NCI-H2227 treated with DMSO at 0.1 percent for 48 hours (cell line): ENCODE measurements at places on chromosomes 3 and 15.

DNA sequence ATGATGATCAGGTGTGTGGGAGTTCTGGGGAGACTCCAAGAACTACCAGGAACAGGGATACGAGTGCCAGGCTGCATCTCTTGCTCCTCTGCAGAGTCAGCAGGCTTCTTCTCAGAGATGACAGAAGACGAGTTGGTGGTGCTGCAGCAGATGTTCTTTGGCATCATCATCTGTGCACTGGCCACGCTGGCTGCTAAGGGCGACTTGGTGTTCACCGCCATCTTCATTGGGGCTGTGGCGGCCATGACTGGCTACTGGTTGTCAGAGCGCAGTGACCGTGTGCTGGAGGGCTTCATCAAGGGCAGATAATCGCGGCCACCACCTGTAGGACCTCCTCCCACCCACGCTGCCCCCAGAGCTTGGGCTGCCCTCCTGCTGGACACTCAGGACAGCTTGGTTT, 7.9 kb downstream of the PRRT3 start:
- no peak for DNase-seq

- no peak for DNase-seq
These were observed 63.2 kb upstream of the RAD18 start for GRCh38 chr3:9026320-9027045.

GRCh38 chr15:60047701-60048100, 43.6 kb downstream of the FOXB1 start:
- DNase-seq = no peak

- DNase-seq = no peak
These were observed 52.6 kb upstream of the SMAD6 start for GRCh38 chr15:66649235-66649984.

GRCh38 chr15:33344111-33344510, 33.3 kb downstream of the RYR3 start:
- DNase-seq = no peak

GRCh38 chr3:70779296-70779695, 466.9 kb upstream of the MDFIC2 start:
- DNase-seq = no peak

- no peak for DNase-seq
These were observed 526.7 kb upstream of the NAALADL2 start for GRCh38 chr3:174332391-174332790.

GRCh38 chr3:34955680-34956079, 683.6 kb upstream of the ARPP21 start:
- DNase-seq = no peak

DNA sequence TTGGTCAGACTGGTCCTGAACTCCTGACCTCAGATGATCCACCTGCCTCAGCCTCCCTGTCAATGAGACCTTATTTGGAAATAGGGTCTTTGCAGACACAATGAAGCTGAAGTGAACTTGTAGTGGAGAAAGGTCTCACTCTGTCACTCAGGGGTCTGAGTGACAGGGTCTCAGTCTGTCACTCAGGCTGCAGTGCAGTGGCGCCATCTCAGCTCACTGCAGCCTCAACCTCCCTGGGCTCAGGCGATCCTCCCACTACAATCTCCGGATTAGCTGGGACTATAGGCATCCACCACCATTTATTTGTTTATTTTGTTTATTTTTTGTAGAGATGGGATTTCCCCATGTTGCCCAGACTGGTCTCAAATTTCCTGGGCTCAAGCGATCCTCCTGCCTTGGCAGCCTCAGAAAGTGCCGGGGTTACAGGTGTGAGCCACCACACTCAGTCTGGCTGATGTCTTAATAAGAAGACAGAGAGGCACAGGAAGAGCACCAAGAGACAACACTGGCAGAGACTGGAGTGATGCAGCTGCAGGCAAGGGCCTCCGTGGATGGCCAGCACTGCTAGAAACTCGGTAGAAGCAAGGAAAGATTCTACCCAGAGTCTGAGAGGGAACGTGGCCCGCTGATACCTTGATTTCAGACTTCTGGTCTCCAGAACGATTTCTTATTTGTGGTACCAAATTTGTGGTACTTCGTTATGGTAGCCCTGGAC, 26.2 kb upstream of the RAF1 start:
- DNase-seq = no peak

- DNase-seq = peak; percentile 48
These were observed 5.6 kb upstream of the MECOM start for GRCh38 chr3:169668957-169669741.

GRCh38 chr3:58074997-58075396, 66.8 kb downstream of the FLNB start:
- no peak for DNase-seq

- no peak for DNase-seq
These were observed 129.2 kb downstream of the ZNF609 start for GRCh38 chr15:64589435-64590084.

DNA sequence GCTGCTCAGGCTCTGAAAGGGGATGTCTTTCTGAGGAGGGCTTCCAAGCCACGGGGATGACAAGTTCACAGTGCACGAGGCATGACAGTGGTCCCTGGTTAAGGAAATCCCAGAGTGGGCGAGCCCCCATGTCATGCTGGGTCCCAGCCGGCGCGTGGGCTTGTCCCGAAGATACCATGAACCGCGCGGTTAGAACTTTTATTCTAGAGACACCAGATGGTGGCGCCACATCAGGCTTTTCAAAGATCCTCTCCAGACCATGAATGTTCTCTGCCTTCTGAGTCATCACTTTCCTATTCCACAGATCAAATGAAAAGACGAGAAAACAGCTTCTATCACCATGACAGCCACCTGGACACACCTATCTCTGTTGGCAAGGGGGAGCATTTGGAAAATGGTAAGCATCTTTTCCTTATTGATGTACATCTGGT, 227.8 kb upstream of the LYSMD4 start:
- no peak for DNase-seq

- DNase-seq = no peak
These were observed 33.3 kb downstream of the CA12 start for GRCh38 chr15:63348392-63348791.

- DNase-seq = peak; percentile 48
These were observed 53.2 kb downstream of the LHFPL4 start for GRCh38 chr3:9500108-9501050.

DNA sequence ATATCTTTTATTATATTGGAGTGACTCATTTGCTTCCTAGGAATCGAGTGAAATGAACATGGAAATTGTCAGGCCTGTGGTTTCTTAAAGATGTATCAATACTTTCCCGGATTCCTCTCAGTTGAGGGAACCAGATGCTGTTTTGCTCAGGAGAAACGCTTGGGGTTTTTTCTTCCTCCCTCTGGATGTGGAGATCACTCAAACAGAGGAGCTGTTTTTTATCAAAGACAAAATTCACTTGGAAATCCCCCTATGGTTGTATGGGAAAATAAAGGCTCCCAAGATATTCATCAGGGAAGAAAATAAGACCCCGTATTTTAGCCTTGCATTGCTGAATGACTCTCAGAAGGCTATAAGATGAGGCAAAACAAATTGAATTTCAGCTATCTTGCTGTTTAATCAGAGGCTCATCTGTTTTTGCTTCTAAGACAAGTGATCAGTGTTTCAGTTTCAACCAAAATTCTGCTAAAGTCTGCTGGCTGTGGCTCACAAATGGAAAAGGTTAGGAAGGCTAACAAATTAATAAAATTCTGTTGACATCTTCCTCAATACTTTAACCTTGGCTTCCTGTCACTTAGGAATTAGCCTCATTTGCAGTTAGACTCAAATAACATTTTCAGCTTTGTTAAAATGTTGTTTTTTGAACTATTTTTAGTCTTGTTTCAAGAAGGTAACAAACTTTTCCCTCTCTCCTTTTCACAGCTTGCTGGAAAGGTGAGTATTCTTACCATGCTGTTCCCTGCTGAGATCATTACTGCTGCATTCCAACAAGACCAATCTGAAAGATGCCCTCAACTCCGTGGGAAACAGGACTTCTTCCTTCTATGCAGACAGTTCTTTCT, 83.6 kb downstream of the COL6A5 start:
- no peak for DNase-seq

GRCh38 chr3:67662733-67663132, 8.3 kb upstream of the SUCLG2 start:
- DNase-seq = no peak

GRCh38 chr3:162348912-162349311, 852.3 kb downstream of the OTOL1 start:
- no peak for DNase-seq

DNA sequence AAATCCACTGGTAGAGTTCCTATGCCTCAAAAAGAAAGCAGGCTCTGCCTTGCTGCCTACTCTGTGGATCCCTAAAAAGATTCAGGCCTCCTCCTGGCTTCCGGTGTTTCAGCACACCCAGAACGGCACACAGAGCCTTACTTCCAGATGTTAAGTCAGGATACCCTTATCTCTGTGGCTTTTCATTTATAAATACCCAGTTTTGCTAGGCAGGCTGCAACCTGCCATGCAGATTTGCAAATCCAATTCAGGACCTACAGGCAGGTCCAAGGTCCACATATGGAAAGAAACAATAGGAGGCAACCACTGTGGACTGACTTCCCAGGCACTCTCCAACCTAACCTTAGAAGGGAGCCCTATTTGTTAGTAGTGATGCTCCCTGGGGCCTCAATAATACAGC, 30.7 kb downstream of the EFL1 start:
- no peak for DNase-seq

DNA sequence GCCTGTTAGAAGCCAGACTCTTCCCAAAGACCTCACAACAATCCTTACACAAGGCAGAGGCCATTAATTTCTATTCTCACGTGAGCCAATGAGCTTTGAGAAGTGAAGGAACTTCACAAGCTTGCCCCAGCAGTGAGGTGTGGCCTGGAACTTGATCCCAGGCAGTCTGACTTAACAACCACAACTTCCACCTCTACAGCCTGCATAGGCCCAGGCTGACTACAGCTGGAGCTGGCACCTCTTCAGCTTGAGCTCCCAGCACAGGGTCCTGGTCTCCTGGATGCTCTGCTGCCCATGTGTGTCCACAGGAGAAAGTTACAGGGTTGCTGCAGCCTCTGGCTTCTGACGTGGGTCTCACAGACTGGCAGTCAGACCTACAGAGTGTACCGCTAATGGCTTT, 111.0 kb downstream of the ERC2 start:
- no peak for DNase-seq

DNA sequence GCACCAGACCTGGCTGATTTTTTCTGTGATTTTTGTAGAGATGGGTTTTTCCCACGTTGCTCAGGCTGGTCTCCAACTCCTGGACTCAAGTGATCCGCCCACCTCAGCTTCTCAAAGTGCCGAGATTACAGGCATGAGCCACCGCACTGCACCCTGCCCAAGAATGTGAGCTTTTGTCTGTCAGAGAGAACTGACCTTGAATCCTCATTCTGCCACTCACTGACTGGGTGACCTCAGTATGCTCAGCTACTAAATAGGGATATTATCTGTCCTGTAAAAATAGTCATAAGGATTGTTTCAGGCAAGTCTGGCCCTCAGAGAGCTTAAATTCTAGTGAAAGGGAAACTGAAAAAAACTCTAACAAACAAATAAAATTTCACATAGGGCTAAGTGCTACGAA, 2.1 kb upstream of the RFT1 start:
- no peak for DNase-seq

GRCh38 chr3:55173504-55173903, 245.6 kb upstream of the LRTM1 start:
- no peak for DNase-seq

- DNase-seq = no peak
These were observed 1762.5 kb downstream of the SI start for GRCh38 chr3:163315786-163316185.

DNA sequence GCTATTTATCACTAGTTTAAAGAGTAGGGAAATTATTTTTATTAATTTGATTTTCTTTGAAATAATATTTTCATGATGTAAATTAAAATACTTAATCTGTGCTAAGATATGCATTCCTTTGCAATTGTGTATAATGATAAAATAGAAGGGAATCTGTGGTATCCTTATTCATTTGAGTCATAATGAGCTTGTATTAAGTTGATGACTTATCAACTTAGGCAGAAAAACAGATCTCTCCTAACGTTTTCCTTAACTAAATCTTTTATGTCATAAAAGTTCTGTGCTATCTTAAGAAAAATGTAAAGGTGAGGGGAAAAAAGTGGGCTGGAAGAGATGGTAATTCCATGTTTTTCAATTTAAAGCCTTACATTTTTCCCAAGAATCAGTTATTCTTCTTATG, 1.9 kb downstream of the FGF7 start:
- no peak for DNase-seq

DNA sequence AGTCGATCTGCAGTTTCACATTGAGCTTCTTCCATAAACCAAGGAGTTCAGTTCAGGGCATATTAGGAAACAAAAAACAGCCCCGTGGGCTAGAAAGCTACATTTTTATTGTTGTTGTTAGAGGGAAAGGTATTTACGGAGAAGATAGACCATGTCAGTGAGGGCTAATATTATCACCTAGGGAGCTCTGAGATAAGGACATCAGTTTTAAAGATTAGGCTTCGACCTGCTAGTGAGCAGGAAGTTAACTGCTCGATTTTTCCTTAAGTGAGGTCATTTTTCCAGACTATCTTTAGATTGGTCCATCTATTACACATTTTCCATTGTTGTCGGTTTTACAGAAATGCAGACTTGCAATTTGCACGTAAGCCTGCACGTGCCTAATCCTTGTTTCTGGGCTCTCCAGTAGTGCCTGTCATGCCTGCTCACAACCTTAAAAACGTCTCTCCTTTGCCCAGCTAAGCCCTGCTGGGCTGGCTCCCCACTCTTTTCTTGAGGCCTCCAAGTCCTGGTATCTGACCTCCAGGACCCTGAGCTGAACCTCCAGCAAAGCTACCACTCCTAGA, 72.6 kb downstream of the MTHFS start:
- DNase-seq = no peak

- DNase-seq = no peak
These were observed 195.4 kb downstream of the GOLGA6L6 start for GRCh38 chr15:20346082-20346805.

DNA sequence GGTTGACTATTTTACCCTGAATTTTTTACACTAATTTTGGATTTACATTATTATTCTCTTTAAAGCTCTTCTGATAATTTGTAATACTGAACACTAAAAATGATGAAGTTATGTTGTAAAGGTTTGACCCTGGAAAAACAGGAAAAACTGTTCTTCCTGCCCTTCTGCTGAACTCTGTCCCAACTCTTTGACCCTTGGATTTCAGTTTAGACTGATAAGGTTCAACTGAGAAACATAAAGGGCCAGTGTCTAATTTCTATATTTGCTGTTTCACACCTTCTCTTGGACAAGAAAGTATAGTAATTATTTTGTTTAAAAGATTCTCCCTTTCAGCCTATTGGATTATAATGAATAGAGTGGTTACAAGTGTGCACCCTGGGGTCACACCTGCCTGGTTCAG, 12.8 kb upstream of the TMOD3 start:
- DNase-seq = no peak

DNA sequence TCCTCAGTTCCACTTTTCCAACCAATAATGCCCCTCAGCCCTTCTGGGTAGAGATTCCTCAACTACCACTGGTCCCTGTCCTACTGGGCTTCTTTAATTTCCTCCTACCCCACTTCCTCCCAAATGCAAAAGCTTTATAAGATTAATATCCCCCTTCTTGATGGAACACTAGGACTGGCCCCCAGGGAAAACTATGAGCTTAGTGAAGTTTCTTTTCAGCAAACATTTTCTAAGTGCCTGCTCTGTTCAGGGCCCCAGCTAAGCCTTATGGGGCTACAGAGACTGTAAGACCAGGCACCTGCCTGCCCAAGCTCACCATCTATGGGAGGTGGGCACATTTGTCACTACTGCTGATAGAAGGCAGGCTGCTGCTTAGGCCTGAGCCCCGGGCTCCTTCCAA, 79.4 kb downstream of the RPLP1 start:
- no peak for DNase-seq

GRCh38 chr15:64009798-64010261, 36.5 kb downstream of the DAPK2 start:
- DNase-seq = no peak
